Stimulated activated memory B cell treated with anti-CD40 and anti-IgM and Interleukin-4, amounts not matched to agents 10 μg/mL and 1 μg/mL and 100 μg/mL, for 72 hours (primary cell): ENCODE measurements at places on chromosomes 11 and 22.

- no peak for ATAC-seq
Measured at GRCh38 chr11:128335729-128336128, 251.6 kb downstream of the ETS1 start.

DNA sequence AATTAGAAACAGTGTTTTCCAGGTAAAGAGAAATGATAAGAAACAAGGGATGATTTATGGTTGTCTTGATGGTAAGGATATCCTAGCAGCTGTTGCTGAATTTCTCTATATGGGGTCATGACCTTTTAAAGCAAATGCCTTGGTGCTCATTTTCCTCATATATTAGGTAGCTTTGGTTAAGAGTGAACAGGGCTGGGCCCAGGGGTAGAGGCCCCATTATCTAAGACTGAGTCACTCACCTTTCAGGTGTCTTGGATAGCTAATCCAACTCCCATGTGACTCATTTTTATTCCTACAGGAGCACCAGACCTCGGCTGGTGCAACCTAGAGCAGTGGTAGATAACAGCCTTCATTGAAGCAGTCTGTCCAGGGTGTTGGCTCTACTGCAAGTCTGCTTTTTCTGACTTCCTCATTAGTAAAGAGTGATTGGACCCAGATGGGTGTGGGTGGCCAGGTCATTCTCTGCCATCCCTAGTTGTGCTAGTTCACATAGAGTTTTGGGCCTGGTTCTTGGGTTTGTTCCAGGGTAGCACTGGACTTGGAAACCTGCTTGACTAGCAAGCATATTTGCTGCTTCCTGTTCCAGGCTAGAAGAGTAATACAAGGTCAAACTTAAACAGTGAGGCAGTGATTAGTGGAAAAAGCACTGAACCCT is 37.4 kb downstream of the CTNND1 start:
- peak; percentile 77 for ATAC-seq

DNA sequence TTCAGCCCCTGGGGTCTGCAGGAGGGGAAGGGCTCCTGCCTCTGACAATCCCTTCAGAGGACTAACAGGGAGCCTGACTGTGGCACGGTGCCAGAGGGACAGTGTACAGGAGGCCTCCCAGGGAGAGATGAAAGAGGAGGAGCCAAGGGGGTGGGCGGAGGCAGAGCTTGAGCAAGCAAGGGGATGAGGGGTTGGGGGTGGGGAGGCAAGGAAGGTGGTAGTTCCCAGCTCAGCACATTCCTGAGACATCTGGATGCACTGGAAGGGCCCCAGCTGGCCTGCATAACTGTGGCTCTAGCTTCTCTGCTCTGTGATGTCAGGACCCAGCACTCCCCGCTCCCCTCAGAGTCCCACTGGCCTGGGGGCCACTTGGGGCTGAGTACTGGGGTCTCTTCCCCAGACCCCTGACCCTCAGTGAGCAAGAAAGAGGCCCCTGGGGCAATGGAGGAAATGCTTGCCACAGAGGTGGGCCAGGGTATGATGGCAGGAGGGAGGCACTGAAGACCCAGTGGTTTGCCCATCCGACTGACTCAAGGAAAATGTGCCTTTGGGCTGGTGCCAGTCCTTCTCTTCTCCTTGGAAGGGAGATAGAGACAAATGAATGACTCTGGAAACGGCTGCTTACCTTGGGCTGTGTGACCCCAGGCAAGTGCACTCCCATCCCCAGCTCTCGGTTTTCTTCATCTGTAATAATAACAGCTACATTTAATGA is 13.3 kb downstream of the CREB3L1 start:
- ATAC-seq: no peak

DNA sequence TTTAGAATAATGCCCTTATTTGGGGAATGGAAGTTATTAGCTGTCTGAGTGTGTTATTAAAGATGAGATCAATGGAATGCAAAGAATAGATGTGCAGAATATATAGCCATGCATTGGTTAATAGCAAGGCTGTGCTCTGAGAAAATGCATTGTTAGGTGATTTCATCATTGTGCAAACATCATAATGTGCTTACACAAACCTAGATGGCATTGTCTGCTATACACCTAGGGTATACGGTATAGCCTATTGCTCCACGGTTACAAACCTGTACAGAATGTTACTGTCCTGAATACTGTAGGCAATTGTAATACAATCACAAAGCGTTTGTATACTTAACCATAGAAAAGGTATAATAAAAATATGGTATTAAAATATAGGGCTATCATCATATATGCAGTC is 25.5 kb downstream of the SLC5A12 start:
- no peak for ATAC-seq

- no peak for ATAC-seq
Measured at GRCh38 chr11:122791411-122791810, 46.9 kb upstream of the CRTAM start.

DNA sequence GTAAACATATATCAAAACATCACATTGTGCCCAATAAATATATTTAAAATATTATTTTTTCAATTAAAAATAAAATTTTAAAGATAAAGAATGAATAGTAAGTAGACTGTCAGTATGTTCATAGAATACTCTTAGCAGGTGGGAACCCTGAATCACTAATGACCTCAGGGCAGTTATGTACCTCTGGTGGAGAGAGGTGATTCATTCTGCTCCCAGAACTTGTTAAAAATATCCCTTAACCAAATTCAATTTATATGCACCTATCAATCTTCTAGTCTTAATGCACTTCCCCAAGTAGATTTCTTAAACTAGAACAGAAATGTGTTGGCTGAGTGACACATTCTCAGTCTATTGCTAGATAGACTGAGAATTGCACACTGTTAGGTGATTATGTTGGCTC is 183.9 kb upstream of the SYN3 start:
- no peak for ATAC-seq

GRCh38 chr11:124114942-124115781 is at the start of gene VWA5A:
Gene VWA5A (plus strand): TSS chr11:124115450. CDS start chr11:124117512, 2,062 bp downstream.
- peak; percentile 93 for ATAC-seq

GRCh38 chr11:46850829-46851380 is 4.8 kb upstream of the CKAP5 start:
- ATAC-seq: no peak

DNA sequence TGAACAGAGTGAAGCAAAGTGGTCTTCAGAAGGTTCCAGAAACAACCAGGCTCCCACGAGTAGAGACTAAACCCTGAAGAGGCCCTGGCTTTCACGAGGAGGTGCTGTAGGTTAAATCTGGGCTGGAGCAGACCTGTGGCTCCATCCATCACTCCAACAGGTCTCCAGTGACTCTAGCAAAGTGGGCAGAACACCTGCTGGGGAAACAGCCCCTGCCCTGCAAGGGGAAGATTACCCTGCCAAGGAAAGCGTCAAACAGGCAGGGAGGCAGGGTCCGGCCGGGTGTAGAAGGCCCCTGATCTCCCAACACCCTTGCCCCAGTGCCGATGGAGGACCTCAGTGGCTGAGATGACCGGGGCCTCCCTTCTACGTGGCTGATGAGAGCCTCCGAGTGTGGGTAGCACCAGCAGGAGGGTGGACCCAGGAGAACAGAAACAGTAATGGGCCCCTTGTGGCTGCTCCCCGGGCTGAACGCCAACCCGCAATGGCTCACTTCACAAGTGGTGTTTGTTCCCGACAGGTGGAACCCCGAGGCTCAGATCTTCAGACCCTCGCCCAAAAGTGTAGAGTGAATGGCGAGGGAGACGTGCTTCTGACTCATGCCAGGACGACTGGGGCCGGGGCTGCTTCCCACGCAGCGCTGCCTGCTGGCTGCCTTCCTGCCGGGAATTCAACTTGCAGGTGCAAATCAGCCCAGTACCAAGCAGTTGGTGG is 112.0 kb downstream of the SHANK2 start:
- ATAC-seq: no peak

DNA sequence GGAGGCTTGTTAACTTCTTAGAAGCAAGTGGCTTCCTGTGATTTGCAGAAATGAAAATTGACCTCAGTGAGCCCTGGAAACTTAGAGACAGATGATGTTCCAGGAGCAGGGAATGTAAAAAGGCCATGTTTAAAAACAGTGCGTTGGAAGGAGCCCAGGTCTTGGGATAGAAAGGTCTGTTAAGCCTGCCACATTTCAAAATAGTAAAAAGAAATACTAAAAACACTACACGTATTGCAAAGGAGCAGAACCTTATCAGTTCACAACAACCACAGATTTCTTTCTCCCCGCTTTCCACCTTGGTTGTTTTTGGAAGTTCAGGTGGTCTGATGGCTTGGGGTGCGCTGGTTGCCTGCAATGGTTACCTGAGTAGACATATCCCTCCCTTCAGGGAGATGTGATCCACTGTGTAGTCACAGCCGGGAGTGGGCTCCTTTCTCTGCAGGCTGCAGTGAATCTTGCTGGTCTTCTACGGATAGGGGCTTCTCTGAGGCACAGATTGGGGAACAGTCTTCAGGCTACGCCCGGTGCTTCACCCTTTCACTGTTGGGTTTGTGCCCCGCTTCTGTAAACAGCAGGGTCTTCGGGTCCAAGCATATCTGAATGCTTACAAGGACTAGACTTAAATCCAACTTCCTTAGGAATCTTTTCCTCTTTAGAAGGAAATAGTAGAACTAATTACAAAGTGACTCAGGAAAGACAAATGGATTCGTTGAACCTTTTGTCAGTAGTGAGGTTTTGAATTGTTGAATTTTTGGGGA is 1.9 kb downstream of the TEAD1 start:
- ATAC-seq: no peak

GRCh38 chr22:25061605-25062376 is 109.3 kb downstream of the KIAA1671 start:
- no peak for ATAC-seq

DNA sequence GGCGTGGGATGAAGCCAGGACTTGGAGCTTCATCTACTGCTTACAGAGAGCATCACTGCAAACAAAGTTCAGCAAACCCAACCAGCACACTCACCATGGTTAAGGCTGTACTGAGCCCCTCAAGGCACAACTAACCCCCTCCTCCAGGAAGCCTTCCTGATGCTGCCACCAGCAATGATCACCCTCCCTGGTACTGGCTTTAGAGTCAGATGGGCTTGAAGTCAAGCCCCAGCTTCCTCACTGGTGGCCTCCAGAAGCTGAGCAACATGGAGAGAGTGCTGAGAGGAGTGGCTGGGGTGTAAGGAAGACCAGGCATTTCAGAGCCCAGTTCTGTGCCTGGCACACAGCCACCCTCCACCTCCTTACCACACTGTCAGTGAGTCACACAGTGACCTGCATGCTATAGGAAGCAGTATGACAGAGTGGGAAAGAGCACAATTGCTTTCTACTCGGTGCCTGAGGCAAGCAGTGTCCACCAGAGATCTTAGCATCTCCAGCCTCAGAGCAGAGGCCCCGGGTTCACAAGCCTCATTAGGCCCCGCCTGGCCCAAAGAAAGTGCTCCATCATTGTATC is 24.7 kb upstream of the BAIAP2L2 start:
- no peak for ATAC-seq

- ATAC-seq: no peak
Measured at GRCh38 chr11:114080769-114081168, 21.3 kb downstream of the ZBTB16 start.

- ATAC-seq: no peak
Measured at GRCh38 chr11:61532134-61533038, 23.8 kb downstream of the LRRC10B start.

DNA sequence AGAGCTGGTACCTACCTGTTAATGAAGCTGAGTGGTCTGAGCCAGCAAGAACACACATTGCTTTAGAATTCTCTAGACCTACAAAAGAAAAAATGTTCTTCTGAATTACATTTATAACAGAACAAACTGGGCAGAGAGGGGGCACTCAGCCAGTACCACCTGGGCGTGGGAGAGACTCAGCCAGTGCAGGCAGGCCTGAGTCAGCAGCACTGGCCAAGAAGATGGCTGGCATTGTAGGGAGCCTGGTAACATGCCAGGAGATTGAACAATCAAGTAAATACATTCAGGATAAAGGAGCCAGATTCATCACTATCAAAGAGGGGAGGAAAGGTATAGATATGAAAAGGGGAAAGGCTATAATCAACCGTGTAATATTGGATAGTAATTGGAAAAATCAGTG is 19.9 kb downstream of the SERGEF start:
- no peak for ATAC-seq

GRCh38 chr11:62911137-62912130 is 9.7 kb downstream of the CHRM1 start:
- no peak for ATAC-seq

- no peak for ATAC-seq
Measured at GRCh38 chr11:75878933-75879332, 63.9 kb downstream of the UVRAG start.

DNA sequence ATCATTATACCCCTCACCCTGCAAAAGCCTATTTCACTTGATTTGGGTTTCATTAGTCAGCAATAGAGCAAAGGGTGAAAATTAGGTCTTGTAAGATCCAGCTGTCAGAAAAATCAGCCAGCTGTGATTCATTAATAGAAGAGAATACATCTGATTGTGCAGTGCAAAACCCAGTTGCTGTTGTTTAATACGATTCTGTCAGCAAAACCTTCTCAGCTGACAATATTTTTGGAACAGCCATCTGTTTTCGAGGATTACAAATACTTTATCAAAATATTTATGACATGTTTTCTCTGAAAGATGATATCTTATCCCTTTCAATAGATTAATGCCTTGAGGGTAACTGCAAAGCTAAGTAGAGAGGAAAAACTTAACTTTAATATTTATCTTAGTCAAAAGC is 1354.0 kb upstream of the RAG2 start:
- ATAC-seq: no peak

DNA sequence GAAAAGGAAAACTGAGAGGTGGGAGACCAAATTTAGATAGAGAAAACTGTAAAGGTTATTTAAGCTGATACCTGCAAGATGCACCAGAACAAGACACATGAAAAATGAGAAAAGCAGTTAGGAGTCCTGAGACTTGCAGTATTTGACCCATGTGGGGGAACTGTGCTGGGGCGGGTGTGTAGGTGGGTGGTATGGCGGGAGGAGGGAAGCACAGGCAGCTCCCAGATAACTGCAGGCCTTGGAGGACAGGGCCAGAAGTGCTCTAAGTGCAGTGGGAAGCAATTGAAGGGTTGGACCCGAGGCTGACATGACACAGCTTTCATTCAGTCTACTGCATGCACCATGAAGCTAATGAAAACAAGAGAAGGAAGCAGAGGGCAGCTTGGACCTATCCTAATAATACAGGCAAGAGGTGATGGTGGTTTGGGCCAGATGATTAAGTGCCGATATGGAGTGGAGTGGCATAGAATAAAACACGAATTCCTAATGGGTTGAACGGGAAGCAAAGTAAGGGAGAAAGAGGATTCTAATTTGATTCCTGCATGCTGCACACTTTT is 48.0 kb upstream of the ANO3 start:
- ATAC-seq: no peak

DNA sequence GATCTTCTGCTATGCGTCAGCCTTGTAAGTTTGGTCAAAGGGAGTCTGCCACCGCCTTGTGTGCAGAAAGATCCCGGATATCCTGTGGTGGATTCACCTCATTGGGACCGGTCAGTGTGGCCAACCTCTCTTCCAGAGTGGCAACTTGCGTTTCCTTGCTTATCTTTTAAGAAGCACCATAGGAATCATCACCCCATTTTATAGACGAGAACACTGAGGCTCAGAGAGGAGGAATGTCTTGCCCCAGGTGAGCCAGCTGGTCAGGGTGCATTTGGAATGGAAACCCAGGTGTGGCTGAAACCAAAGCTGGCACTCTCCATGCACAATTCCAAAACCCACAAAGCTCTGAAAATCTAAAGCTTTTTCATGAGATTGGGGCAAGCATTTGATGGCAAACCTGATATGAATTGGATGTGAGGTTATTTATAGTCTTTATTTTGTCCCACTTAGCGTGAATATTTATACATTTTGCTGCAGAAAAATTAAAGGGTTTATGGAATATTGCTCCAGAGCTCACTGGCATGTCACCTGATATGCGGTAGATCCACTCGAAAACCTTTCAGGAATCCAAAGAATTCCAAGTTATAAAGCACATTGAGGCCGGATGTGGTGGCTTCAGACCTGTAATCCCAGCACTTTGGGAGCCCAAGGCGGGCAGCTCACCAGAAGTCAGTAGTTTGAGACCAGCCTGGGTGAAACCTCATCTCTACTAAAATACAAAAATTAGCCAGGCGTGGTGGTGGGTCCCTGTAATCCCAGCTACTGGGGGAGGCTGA is 12.1 kb upstream of the EIF3D start:
- ATAC-seq: no peak
